ENCODE measurements at places on chromosomes 2 and 18. TPM values are rescaled to one million over a fixed set of nuclear protein-coding genes. Genes with fewer than 3 reads are reported as not detected.

- no peaks in the 10 kb centered on the region for H3K27me3 ChIP-seq
- DNase-seq: no peak
- H3K36me3 ChIP-seq: no peaks in the 10 kb centered on the region
- H3K4me3 ChIP-seq: no peak overlapping the region
- H3K27ac ChIP-seq: peak overlapping the region; percentile 64
These were observed 5.7 kb downstream of the PARD3B start for GRCh38 chr2:204550751-204551511.

- H3K4me3 ChIP-seq: no peak overlapping the region
- no peaks in the 10 kb centered on the region for H3K27me3 ChIP-seq
- H3K4me1 ChIP-seq: peaks cover under 1% of the 10 kb centered on the region
- H3K36me3 ChIP-seq: peaks cover 34% of the 10 kb centered on the region
These were observed 7.2 kb downstream of the E2F6 start for GRCh38 chr2:11458753-11459152.

The CCDC74B gene
- total RNA-seq: 5.4 TPM

The ATP6V1C2 gene
- under 0.01 TPM for total RNA-seq

GRCh38 chr2:4882421-4882820 is 809.8 kb upstream of the SOX11 start:
- DNase-seq: no peak
- no peaks in the 10 kb centered on the region for H3K36me3 ChIP-seq
- H3K4me3 ChIP-seq: no peak overlapping the region
- no peaks in the 10 kb centered on the region for H3K27me3 ChIP-seq

DNA sequence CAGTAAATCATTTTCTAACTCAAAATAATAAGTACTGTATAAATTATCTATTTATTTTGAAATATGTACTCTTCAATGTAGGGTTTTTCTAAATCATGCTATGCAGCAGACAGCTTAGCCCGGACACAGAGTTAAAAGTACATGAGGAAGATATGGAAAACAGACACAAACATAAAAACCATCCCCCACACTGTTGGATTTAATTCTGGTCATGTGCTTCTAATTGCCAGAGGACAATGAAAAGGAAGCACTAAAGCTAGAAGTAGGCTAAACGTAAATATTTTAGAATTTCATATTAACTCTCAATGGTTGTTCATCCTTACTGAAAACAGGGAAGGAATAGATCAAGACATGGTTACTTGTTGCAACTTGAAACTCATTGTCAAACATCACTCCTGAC is 420.7 kb downstream of the ERBB4 start:
- no peaks in the 10 kb centered on the region for H3K27me3 ChIP-seq
- no peak overlapping the region for H3K4me3 ChIP-seq
- H3K27ac ChIP-seq: no peak overlapping the region
- H3K36me3 ChIP-seq: no peaks in the 10 kb centered on the region

- H3K4me1 ChIP-seq: no peaks in the 10 kb centered on the region
- H3K4me3 ChIP-seq: no peak overlapping the region
- no peaks in the 10 kb centered on the region for H3K27me3 ChIP-seq
- no peak for DNase-seq
- no peak overlapping the region for H3K27ac ChIP-seq
These were observed 571.1 kb upstream of the SOX11 start for GRCh38 chr2:5121121-5121520.

The CACNB4 gene
- total RNA-seq: 4.3 TPM

The FEV gene
- total RNA-seq: not detected

DNA sequence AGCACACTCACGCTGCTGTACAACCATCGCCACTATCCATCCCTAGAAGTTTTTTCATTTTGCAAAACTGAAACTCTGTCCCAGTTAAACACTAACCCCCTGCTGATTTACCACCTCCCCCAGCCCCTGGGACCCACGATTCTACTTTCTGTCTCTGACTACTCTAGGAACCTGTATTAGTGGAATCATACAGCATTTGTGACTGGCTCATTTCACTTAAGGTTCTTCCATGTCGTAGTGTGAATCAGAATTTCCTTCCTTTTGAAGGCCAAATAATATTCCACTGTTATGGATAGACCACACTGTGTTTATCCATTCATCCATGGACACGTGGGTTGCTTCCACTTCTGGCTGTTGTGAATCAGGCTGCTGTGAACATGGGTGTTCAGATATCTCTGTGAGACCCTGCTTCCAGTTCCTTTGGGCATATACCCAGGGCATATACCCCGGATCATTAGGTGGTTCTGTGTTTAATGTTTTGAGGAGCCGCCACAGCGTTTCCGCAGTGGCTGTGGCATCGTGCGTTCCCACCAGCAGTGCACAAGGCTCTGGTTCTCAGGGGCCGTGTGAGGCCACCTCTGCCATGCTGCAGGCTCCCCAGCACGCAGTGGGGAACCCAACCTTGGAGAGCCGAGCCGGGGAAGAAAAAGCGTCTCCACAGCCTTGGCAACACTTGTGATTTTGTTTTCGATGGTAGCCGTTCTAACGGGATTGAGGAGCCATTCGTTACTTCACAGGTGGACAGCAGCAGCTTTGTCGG is 10.1 kb downstream of the RAMP1 start:
- peaks cover 41% of the 10 kb centered on the region for H3K4me1 ChIP-seq
- no peaks in the 10 kb centered on the region for H3K36me3 ChIP-seq
- DNase-seq: peak; percentile 67
- no peak overlapping the region for H3K27ac ChIP-seq

The RMDN2 gene
- 11.9 TPM for total RNA-seq

DNA sequence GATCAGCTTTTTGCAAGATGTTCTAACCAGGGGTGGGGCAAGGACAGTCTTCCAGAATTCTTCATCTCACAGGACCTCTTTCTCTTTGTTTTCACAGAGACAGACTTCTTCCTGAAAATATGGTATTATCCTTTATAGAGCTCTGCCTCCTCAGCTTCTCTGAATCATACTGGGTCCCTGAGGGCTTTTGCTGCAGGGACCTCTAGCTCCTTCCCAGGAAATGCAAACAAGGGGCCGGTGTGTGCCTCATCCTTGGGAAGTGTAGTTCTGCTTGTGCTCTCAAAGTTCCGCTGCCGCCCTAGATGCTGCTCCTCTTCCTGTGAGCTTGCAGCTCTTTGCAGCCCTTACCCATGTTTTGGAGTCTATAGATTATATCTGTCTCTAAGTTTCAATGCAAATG is 99.5 kb upstream of the NPAS2 start:
- DNase-seq: no peak
- peaks cover 34% of the 10 kb centered on the region for H3K27me3 ChIP-seq
- no peak overlapping the region for H3K4me3 ChIP-seq
- no peak overlapping the region for H3K27ac ChIP-seq
- H3K4me1 ChIP-seq: peaks cover 2% of the 10 kb centered on the region
- no peaks in the 10 kb centered on the region for H3K36me3 ChIP-seq

The CSRNP3 gene
- total RNA-seq: 2.7 TPM

DNA sequence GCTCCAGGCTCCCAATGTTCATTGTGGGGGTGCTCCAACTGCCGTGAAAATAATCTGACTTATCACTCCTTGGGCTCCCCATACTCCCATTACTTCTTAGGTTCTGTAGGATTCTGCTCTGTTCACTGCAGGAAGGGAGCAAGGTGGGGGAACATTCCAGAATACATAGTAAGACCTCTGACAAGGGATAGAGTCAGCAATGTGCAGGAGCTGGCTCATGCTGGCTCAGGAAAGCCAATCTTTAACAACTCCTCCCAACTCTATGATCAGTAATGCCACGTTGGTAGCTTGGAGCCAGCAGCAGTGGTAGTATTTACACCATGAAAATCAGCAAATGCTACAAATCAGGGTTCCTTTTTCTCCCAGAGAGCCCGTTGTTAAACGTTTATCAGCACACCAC is 44.4 kb downstream of the FECH start:
- H3K4me1 ChIP-seq: peaks cover 19% of the 10 kb centered on the region
- peak; percentile 43 for DNase-seq
- no peaks in the 10 kb centered on the region for H3K36me3 ChIP-seq
- H3K4me3 ChIP-seq: no peak overlapping the region

DNA sequence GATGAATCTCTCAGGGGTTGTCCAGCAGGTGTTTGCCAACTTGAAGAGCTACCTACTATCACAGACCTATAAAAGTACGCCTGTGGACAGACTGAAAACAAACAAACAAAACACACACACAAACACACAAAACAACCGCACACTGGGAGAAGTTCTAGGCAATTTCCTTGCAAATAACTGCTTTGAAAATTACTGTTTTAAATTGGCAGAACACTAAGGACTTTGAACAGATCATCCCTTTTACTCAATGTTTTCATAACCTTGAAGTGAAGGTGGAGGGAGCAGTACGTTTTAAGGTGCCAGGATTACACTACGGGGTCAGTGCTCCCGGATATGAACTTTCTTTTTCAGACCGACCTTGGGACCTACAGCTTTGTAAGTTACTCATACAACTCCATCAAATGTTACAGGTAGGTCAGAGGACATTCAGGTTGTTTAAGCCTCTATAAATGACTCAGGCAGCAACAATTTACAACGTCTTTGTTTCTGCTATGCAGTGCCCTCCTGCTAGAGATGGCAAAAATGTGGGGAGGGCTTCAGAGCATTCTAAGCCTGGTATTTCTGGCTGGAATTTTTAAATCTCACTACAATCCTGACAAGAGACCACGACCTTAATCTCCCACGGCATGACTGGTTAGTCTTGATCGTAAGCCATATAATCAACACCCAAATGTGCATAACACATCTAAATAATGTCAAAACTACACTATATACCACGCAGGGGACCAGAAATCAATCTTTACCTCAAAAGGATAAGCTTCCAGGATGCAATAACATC is 1.4 kb upstream of the SLC20A1 start:
- peaks cover 73% of the 10 kb centered on the region for H3K4me1 ChIP-seq
- no peaks in the 10 kb centered on the region for H3K27me3 ChIP-seq

DNA sequence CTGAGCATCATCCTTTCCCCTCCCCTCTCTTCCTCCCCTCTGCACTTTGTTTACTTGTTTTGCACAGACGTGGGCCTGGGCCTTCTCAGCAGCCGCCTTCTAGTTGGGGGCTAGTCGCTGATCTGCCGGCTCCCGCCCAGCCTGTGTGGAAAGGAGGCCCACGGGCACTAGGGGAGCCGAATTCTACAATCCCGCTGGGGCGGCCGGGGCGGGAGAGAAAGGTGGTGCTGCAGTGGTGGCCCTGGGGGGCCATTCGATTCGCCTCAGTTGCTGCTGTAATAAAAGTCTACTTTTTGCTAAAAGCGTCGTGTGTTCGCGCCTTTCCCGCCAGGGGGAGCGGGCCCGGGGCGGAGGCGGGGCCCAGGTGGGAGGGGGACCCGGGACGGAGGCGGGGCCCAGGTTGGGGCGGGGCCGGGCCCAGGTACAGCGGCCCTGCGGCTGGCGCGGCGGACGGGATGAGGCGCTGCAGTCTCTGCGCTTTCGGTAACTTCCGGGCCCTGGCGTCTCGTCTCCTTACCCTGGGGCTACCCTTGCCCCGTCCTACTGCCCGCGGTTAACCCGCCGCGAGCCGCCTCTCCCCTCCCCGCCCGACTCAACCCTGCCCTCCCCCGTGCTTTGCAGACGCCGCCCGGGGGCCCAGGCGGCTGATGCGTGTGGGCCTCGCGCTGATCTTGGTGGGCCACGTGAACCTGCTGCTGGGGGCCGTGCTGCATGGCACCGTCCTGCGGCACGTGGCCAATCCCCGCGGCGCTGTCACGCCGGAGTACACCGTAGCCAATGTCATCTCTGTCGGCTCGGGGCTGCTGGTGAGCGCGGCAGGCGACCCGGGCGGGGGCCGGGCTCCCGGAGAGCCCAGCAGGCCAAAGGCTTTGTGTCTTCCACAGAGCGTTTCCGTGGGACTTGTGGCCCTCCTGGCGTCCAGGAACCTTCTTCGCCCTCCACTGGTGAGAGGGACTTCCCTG is at the start of gene KRTCAP3:
KRTCAP3 (plus strand) TSS at position 424 of the 962 bp plus-strand sequence; CDS start at position 456, 32 bp downstream.
- no peaks in the 10 kb centered on the region for H3K4me1 ChIP-seq
- H3K36me3 ChIP-seq: peaks cover 58% of the 10 kb centered on the region
- no peak within 1 kb of the TSS for H3K4me3 ChIP-seq
- no peaks in the 10 kb centered on the region for H3K27me3 ChIP-seq
- H3K27ac ChIP-seq: no peak within 1 kb of the TSS
- DNase-seq: no peak

Data from osteoblast (primary cell).